Motor neuron (in vitro differentiated cells): ENCODE measurements at places on chromosomes 4 and X.

DNA sequence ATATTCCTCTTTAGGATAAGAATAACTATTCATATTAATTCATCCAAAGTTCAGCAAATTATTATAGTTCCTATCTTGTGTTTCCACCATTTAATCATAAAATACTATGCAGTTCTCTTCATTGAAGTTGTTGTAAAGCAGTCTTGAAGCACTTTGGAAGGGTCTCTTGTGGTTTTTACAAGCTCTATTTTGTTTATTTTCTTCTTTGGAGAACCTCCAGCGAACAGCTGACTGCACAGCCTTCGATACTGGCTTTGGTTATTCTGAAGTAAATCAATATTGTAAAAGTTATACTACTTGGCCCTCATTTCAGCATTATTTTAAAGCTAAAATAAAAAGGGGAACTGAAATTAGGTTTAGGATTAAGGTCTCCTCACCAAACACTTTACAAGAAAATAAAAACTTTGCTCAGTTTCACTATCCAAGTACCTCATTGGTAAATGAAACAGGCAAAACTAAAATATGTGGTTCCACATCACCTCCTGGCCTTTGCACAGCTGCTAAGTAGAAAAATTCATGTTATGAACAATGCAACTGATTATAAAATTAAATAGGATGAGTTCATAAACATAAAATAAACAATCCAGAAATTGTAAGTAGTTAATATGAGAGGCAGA lies 1629.2 kb upstream of the ADGRL3 start:
- no peak for ATAC-seq

- no peak for ATAC-seq
Observed at GRCh38 chr4:901192-901910, 30.8 kb downstream of the GAK start.

DNA sequence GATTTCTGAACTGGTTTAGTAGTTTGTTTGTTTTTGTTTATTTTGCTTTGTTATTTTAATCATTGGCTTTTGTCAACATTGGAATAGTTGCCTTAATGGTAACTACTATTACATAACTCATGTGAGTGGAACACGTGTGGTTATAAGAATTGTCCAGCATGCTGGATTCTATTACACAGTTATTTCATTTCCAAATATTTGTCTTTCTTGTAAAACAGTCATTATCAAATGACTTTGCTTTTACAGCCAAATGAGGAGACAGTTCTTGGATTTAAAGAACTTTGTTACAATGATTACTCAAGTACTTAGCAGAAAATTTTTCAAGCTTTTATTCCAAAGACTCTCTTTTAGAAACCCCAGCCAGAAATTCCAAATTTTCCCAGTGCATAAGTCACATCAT lies 516.1 kb upstream of the MAGEB2 start:
- no peak for ATAC-seq

- no peak for ATAC-seq
Observed at GRCh38 chr4:102726068-102726467, 34.7 kb downstream of the MANBA start.

GRCh38 chr4:183808097-183808456 lies 97.0 kb upstream of the STOX2 start:
- ATAC-seq = no peak

GRCh38 chr4:1683261-1683735 lies 815 bp downstream of the FAM53A start:
- ATAC-seq = no peak

GRCh38 chrX:34879346-34879745 lies 63.2 kb upstream of the FAM47B start:
- ATAC-seq = peak; percentile 52
